ENCODE measurements at places on chromosomes 11 and 22.

DNA sequence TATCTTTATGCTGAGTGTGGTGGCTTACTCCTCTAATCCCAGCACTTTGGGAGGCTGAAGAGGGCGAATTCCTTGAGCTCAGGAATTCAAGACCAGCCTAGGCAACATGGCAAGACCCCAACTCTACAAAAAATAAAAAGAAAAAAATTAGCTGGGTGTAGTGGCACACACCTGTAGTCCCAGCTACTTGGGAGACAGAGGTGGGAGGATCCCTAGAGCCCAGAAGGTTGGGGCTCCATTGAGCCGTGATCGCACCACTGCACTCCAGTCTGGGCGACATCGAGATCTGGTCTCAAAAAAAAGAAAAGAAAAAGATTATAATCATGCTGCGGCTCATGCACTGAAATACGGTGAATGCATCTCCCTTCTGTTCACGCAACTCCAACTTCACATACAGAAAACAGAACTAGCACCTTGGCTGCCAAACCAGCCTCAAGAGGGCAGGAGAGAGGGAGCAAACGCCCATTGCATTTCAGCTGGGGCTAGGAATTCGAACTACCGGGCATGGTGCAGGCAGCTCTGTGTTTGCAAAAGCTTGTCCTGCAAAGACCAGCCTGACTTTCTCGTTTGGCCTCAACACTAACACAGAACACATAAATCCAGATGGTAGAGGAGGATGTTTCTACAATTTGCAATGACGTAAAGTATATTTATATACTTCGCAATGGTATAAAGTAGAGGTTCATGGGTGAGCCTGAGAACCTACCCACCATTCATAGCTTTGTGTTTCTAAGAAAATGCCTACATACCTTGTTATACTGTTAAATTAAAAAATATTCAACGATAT, 6.3 kb upstream of the SYNGR1 start:
- DNase-seq = peak; percentile 36

DNA sequence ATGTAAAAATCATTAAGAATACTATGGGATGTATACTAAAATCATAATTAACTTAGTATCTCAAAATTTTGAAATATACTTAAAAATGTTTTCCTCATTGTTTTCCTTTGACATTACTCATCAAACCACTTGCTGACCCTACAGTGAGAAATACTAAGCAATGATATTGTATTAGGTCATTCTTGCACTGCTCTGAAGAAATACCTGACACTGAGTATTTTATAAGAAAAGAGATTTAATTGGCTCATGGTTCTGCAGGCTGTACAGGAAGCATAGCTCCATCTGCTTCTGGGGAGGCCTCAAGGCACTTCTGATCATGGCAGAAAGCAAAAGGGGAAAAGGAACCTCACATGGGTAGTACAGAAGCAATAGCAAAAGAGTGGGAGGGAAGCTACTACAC, 950.9 kb upstream of the CHORDC1 start:
- no peak for DNase-seq

GRCh38 chr11:16347928-16348685, 8.2 kb downstream of the SOX6 start:
- no peak for DNase-seq

GRCh38 chr11:95768521-95768920, 21.1 kb downstream of the FAM76B start:
- no peak for DNase-seq

GRCh38 chr11:47236482-47236881, 12.1 kb downstream of the ACP2 start:
- no peak for DNase-seq

DNA sequence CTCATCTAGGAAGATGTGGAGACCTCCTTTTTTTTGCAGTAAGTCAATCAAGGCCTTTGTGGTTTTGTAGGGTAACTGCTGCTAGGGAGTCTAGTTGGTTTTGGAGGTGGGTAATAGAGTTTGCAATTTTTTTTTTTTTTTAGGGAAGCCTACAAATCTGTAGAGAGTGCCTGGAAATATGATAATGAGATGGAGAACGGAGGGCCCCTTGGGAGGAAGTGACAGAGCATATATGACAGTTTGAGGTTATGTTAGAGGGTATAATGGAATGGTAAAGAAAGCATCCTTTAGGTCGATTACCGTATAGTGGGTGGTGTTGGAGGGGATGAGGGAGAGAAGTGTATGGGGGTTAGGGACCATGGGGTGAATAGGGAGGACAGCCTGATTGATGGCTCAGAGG, 98.3 kb downstream of the ELP4 start:
- no peak for DNase-seq

GRCh38 chr22:38205261-38206128, 3.7 kb downstream of the MAFF start:
- peak; percentile 33 for DNase-seq

DNA sequence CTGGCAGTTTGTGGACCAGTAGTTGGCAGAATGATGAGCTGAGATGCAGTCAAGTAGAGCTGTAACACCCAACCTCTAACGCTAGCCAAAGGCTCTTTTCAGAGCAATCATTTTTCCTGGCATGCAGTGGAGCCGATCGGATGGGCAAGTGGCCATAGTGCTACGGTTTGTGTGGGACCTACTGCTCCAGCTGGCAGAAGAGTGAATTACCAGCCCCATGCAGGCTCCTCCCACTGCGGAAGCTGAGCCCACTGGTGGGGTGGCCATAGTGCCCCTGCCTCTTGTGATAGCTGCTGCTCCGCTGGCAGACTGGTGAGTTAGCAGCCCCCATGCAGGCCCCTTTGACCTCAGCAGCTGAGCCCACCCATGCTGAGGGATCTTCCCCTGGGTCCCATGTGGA, 27.0 kb upstream of the SC5D start:
- DNase-seq = no peak

DNA sequence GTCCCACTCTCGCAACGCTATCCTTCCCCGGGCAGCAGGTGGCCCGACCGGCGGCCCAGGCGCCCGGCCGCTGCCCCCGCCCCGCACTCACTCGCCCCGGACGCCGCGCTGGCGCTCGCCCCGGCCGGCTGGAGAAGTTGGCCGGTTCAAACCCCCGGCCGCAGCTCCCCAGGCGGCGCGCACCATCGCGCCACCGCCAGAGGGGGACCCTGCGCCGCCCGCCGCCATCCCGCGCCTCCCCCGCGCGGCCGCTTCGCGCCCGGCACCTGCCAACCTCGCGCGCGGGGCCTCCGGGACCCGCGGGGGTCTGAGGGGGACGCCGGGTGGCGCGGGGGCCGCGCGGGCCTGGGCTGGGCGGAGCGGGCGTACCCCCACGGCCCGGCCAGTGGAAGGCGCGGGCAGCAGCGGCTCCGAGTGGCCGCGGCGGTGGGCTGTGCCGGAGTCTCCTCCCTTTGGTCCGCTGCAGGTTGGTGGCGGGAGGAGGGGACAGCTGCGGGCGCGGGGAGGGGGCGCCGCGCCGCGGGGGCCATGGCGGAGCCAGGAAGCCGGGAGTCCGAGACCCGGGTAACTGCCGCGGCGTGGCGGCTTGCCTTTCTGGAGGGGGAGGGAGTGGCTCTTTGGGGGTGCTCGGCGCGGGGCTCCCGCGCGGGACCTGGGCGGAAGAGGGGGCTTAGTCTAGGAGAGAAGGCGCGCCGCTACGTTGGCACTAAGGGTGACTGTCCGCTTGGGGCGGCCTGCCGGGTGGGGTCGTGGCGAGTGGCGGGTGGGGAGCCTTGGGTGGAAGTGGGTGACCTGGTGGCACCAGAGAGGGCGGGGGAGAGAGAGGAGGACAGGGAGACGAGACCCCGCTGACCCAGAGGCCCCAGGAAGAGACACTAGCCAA, at the start of the genes MPST and TST:
MPST (plus strand) TSS at position 434 of the 883 bp plus-strand sequence; CDS start at position 529, 95 bp downstream.
TST (minus strand) TSS at position 139 of the 883 bp plus-strand sequence. CDS start 715 bp downstream, outside the sequence.
- DNase-seq = peak; percentile 85

GRCh38 chr22:29690476-29690875, 29.3 kb upstream of the CABP7 start:
- no peak for DNase-seq

GRCh38 chr11:44067266-44067665, 1.2 kb downstream of the ACCS start:
- DNase-seq = no peak

DNA sequence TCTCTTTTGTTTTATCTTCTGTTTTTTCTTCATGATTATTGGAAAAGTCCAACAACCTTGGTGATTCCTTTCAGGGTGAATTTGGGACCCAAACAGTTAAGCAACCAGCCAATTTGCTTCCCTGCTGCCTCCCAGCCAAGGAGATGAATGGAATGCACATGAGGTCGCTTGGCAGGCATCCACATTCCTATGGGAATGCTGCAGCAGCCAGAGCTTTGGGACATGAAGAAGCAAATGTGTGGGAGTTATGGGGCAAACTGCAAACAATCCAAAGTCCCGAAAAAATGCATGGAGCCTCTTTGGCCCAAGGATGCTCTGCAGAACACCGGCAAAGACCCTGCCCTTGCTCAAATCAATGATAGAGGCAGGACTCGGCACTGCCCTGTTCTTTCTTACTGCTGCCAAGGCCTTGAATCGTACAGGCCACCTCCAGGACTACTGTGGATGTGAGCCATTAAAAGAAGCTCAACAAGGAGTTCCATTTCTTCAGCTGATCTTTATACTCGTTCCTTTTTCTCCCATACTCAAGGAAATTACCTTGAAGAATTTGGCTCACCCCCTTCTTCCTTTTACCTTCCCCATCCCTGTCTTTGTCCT, 117.3 kb upstream of the TEAD1 start:
- no peak for DNase-seq

GRCh38 chr11:43959321-43959995, 17.0 kb downstream of the C11orf96 start:
- DNase-seq = no peak

DNA sequence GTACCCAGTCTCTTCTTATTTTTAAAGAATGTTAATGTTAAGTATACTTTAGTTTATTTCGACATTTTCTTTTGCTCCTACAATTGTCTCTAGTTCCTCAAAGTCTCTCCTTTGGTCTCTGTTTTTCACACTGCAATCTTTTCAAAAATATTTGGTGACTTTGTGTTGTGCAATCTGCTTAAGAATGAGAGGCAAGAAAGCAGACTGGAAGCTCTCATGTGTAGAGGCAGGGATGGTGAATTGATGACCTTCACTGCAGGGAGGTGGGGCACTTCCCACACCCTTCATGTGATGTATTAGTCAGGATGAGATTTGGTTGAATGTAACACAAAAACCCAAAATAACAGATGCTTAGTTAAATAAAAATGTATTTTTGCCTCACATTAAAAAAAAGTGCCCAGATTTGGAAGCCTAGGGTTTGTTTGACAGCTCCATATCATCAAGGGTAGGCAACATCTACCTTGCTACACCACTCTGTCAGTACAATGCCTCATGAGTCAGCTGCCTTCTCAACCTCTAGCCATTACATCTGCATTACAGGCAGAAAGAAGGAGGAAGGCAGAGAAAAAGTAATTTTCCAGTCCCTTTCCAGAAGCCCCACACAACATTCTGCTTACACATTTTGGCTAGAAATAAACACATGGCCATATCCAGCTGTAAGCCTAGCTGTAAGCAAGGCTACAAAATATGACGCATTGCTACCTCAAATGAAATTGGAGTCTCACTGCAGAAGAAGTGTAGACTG, 3.8 kb upstream of the MMP27 start:
- no peak for DNase-seq

- DNase-seq = no peak
Measured at GRCh38 chr11:707817-708420, 1.9 kb downstream of the EPS8L2 start.

GRCh38 chr22:33837826-33838225, 82.5 kb downstream of the LARGE1 start:
- no peak for DNase-seq

DNA sequence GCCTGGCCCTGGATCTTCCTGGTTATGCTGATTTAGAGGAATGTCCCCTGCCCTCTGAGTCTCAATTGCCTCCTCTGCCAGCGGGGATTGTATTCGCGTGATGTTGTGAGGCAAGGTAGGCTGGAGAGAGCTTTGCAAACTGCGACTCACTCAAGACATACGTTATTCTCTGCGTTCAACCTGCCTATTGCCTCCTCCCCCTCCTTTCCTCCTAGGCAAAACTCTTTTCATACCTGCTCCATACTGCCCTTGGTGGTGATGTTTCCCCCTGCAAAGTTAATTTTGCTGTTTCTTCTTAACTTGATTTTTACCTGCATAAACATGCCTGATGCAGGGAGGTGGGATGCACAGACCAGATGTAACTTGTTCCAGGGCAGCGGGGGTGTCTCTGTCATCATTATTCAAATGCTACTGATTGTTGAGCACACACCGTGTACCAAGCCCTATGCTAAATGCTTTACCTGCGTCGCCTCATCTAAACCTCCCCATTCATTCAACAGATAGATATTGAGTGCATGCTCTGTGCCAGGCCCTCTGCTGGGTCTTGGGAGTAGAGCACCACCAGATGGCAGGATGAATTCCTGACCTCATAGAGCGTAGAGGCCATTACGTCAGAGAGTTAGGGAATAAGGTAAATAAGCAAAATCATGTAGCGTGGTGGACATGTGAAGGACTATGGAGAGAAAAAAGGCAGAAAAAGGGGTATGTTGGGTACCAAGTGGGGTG, 29.0 kb downstream of the SGSM1 start:
- no peak for DNase-seq

GRCh38 chr11:34833602-34834001, 82.6 kb downstream of the APIP start:
- no peak for DNase-seq

DNA sequence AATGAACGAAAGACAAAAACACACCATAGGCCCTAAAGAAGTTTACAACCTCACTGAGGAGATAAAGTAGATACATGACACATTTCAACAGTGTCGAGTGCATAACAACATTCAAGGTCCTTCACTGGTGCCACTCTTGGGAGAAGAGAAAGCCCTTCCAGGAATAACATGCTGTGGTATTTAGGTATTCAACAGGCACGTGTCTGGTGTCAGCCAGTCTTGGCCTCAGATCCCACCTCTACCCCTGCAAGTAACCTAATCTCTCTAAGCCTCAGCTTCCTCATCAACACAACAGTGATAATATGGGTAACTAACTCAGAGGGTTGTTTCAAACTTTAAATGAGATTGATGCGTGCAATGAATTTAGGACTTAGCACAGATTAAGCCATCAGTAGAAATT, 235.0 kb upstream of the ZC3H12C start:
- no peak for DNase-seq

GRCh38 chr11:65493367-65494176, 5.3 kb upstream of the MALAT1 start:
- DNase-seq = no peak

- no peak for DNase-seq
Measured at GRCh38 chr11:363948-364761, 5.1 kb upstream of the B4GALNT4 start.

DNA sequence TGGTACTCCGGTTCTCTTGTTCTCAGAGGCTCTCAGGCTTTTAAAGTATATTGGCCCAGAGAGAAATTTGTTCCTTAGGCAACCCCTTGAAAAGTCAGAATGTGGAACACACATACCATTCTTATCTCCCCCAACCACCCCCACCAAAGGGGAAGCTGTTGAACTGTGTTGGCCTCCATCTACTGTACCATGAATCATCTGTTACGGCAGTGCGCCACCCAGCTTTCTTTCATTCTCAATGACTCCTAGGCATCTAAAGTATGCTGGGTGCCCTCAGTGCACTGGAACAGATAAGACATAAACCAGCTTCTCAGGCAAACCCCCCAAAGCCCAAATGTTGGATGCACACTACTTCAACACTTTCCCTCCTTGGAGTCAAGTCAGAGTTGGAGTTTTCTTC, 696.2 kb upstream of the TENM4 start:
- no peak for DNase-seq

- no peak for DNase-seq
Measured at GRCh38 chr11:67400942-67401494, 640 bp downstream of the PPP1CA start.

- peak; percentile 63 for DNase-seq
Measured at GRCh38 chr22:27918341-27919221, 475 bp downstream of the PITPNB start.

Data from amygdala (tissue), 56 donors.